D341Med (cell line): ENCODE measurements at places on chromosomes 6 and 20.

DNA sequence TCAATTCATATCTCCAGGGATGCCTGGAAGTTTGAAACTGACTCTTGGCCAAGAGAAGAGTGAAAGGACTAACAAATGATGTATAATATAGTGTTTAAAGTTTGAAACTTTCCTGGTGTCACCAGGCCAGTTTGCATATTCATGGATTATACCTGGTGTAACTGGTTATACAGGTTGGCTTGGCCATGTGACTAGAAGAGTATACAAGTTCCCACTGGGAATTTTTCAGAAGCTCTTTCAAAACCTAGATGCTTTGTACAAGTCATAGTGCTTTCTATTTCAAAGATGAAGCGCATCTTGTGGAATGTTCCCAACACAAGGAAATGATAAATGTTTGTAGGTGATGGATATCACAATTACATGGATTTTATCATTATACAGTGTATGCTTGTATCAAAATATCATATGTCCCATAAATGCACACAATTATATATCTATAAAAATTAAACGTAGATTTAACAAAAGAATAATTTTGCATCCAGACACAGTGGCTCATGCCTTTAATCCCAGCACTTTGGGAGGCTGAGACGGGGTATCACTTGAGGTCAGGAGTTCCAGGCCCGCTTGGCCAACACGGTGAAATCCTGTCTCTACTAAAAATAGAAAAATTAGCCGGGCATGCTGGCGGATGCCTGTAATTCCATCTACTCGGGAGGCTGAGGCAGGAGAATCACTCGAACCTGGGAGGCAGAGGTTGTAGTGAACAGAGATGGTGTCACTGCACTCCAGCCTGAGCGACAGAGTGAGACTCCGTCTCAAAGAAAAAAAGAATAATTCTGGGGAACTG is 1420.2 kb downstream of the GRIK2 start:
- DNase-seq: no peak

DNA sequence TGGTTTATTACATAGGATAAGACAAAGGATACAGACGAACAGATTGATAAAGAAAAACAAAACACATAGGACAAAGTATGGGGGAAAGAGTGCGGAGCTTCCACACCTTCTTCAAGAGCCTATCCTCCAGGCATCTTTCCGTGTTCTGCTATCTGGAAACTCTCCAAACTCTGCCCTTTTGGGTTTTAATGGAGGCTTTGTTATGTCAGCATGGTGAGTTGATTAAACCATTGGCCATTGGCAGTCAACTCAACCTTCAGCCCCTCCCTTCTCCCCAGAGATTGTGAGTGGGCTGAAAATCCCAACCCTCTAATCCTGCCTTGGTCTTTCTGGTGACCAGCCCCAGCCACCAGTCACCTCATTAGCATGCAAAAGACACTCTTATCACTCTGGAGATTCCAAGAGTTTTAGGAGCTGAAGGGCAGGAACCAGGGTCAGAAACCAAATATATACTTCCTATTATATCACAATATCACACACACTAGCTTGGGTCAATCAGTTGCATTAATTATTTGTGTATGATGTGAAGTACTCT is 23.8 kb downstream of the HLA-DOB start:
- no peak for DNase-seq

- DNase-seq: no peak
Observed at GRCh38 chr6:169669147-169669546, 32.7 kb downstream of the WDR27 start.

DNA sequence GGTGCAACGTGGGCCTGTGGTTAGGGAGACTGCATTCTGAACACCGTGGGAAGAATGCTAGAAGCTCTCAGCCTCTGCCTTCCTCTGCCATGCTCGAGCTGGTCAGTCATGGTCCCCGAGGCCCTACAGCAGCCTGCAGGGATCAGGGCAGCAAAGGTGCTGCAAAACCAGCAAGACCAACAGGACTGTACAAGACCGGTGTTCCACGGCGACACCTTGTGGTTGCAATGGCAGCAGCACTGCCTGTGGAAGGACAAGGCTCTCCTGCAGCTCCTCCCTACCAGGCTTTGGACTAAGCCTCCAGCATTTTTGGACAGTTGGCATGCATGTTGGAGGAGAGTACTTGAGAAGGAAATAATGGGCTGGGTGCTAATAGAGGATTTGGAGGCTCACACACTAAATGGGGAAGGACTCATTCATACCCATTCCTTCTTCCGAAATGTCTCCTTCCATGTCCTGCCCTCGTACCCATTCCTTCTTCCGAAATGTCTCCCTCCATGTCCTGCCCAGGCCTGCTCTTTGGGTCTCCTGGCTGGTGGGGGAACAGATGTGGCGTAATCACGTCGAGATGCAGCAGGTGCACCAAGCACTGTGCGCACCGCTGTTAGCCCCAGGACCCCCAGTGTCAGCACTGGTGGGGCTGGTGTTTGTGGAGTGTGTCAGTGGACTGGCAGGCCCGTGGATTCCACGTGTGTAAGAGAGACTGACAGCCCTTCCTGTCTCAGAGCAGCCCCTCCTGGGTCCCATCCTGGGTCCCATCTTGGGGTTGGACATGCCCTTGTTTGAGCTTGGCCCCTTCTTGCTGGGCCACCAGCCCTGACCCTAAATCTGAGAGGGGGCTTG is 18.6 kb upstream of the MYT1 start:
- no peak for DNase-seq

GRCh38 chr6:44034391-44034861 is 92.8 kb downstream of the MRPL14 start:
- no peak for DNase-seq

GRCh38 chr6:32943864-32944649 is 3.2 kb upstream of the HLA-DMB start:
- DNase-seq: no peak

DNA sequence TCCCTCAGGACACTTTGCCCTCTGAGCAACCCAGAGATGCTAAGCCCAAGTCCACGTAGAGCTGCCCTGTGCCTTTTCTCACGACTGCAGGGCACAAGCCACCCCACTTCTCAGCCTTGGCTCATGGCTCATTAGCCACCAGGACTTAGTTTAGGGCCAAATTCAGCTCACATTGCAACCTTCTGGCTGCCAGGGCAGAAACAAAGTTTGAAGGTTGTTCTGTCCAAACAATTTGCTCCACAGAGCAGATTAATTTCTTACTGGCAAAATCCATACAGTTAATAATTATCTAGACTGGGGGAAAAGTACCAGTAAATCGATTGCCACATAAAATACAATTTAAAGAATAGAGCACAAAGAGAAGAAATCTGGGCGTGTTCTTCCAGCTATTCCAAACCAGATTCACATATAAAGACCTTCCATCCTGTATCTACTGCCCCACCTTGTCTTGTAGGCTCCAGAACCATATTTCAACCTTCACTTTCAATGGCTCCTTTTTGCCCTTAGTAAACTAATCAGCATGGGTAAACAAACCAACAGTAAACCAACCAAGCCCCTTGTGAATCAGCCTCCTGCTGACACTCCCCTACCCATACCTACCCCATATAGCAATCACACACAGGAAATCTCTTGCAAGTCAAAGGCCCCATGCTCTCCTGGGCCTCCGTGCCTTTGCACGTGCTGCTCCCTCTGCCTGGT is 101.9 kb downstream of the QRSL1 start:
- DNase-seq: no peak

GRCh38 chr6:153047386-153047785 is 44.9 kb upstream of the MTRF1L start:
- no peak for DNase-seq

- no peak for DNase-seq
Observed at GRCh38 chr6:168908166-168908565, 345.5 kb downstream of the THBS2 start.

- DNase-seq: no peak
Observed at GRCh38 chr6:25883991-25884390, 9.9 kb upstream of the SLC17A3 start.

DNA sequence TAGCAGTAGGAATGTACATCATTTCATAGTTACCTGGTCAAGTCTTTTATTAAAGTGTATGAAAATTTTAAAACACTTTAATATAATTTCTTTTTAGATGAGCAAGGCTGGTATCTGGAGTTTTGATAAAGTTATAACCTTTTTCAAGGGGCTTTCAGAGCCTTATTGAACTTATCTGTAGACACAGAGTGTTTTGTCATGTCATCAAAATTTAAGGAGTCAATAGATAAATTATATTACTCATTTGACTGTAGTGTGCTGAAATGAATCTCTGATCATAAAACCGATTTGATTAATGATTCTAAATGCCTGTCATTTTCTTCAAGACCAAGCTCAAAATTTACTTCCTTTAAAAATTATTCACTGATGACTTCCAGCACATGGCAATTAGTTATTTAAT is 125.6 kb downstream of the ARID1B start:
- no peak for DNase-seq

GRCh38 chr20:31559704-31560093 is 45.4 kb upstream of the ID1 start:
- DNase-seq: no peak

DNA sequence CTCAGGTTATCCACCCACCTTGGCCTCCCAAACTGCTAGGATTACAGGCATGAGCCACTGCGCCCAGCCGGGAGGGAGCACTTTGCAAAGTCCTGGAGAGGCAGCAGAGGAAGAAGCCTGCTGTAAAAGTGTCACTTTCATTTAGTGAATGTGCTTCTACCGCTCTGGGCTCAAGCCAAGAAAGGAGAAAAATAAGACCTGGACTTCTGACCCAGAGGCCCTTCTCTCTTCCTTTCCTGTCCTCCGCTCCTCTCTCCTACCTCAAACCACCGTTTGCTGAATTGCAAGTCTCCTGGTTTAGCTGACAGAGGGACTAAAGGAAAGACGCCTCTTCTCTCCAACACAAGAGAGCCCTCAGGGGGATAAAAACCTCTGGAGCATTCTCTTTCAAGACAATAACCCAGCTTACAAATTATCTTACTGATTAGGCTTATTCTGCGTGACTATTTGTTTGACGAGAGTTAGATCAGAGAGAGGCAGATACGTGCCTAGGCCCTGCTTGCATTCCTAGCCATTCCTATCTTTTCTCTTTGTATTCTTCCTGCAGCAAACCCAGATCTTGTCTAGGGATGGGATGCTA is 84.2 kb upstream of the SLC22A23 start:
- no peak for DNase-seq

- DNase-seq: no peak
Observed at GRCh38 chr6:118864341-118865099, 29.4 kb upstream of the ASF1A start.
